Thoracic aorta (tissue), 2 donors: ENCODE measurements at places on chromosomes 4 and X.

DNA sequence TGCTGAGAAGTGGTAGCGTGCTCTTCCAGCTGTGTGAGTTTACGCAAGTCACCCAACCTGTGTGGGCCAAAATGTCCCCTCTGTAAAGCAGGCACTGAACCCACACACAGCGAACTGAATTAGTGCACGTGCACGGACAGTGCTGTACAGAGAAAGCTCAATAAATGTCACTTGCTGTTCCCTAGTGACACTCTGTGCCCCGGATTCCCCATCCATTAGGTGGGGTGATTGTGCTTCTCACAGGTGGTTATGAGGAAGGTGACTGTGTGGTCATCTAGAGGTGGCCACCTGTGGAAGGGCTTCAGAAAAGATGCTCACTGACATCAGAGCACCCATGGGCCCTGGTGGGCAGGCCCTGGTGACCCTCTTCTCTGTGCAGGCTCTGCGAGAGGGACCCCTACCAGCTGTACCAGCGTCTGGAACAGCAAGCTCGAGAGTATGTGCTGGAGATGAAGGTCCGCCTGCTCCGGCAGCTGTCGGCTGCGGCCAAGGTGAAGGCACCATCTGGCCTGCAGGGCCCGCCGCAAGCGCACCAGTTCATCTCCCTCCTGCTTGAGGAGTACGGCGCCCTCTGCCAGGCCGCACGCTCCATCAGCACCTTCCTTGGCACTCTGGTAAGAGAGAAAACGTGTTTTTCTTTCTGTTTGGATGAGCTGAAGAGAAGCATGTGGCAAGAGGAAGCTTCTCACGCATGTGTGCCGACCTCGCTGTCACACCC is 94.3 kb downstream of the FAM193A start:
- DNase-seq: no peak

- no peak for DNase-seq
These were observed 249.1 kb downstream of the RPA4 start for GRCh38 chrX:97132664-97133415.

DNA sequence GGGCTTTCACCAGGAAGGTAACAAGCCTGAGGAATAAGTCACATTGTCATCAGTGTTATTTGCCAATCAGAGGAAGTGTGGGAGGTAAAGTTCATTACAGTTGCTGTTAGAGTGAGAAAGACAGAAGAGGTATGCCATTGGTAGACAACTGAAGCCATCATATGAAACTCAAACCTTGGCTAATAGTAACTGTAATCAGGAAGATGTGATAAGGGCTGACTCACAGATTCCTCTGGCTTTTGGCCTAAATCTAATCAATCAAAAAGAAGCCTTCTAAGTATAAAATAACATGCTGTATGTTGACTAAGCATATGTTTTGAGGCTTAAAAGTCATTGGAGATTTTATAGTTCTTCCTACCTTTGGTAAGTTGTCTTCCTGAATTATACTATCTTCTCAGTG is 242.8 kb downstream of the PCDH7 start:
- DNase-seq: no peak

- no peak for DNase-seq
These were observed 1.9 kb upstream of the HAUS3 start for GRCh38 chr4:2243681-2244380.

DNA sequence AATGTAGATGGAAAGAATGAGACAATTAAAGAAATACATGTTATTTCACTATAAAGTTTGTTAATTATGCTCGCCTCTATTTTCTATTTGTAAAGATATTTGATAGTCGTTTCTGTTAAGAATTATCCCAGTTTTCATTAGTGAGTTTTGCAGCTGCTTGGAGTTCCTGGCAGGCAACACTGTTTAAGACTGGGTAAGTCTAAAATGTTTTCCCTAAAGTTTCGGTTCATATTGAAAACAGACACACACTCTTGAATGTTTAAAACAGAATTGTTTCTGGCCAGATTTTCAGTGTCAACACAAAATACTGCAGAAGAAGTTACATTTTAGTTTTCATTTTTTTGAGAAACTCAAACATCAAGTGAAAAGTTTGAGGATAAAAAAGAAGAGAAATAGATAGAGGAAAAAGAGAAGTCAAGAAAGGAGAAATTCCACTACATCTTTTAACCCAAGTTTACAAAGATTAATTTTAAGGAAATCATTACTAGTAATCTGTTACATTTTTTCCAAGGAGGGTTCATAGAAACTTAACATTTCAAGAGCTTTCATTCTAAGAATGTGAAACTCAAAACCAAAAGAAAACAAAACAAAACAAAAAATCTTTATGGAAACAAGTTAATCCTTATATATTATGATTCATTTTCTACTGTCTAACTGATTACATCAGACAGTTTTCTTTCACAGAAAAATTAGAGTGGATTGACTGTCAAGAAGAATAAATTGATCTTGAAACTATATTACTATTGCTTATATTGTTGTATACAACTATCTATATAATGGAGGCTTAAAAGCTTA is 305.5 kb downstream of the FAT4 start:
- DNase-seq: no peak

- DNase-seq: no peak
These were observed 3.4 kb upstream of the FAM9B start for GRCh38 chrX:9037296-9037695.

- no peak for DNase-seq
These were observed 38.3 kb downstream of the DCTD start for GRCh38 chr4:182878633-182879495.

GRCh38 chrX:10747975-10748374 is 127.6 kb upstream of the MID1 start:
- no peak for DNase-seq

DNA sequence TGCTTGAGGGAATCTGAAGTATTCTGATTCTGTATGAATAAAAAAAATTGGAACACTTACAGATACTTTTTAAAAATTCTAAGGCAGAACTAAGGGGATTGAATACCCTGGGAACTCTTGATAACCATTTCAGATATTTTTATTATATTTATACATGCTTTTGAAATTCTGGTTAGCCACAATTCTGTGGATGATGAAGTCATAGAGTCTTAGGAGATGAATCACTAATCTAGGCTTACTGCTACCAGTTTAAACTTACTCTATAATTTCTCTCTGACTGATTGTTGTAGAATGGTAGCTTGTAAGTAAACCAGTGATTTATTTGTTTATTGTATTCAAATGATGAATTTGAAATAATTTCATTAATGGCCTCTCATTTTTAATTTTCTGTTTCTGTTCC is 11.4 kb upstream of the SLAIN2 start:
- no peak for DNase-seq

- no peak for DNase-seq
These were observed 61.8 kb downstream of the POLR2B start for GRCh38 chr4:57040510-57040909.

DNA sequence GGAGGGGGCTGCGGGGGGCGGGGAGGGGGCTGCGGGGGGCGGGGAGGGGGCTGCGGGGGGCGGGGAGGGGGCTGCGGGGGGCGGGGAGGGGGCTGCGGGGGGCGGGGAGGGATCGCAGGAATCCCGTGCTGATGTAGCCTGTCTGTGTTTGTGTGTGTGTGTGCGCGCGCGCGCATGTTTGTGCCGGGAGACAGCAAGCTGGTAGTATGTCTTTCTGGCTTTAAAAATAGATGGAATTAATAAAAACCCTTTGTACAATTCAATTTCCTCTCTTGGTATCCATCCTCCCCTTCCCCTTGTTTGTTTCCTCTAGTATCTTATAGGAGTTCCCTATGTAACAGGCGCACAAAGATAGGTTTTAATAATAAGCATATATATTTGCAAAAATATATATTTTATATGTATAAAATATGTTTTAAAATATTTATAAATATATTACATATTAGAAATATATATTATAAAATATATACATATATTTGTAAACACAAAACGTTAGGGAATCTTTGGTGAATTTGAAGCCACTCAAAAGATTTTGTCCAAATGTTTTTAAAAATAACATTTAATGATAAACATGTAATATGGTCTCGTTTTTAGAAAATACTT is 782 bp downstream of the ARHGAP24 start:
- DNase-seq: no peak

- DNase-seq: no peak
These were observed 2.9 kb upstream of the ZMYM3 start for GRCh38 chrX:71256856-71257255.

DNA sequence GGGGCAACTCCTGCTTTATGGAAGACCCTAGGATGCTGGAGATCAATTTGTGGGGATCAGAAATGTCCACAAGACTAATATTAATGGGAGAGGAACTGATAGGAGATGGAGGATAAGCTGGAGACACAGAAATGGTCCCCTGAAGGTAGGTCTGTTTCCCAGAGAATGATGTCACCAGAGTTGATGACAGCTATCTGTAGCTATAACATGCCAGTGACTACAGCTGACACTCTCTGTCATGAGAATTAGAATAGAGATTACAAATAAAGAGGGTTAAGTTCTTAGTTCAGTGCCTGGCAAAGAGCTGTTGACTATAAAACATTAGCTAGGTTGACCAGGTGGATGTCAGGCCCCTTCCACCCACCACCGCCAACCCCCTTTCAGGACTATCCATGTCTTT is 9.3 kb downstream of the BST1 start:
- no peak for DNase-seq

- no peak for DNase-seq
These were observed 74.1 kb downstream of the WDR19 start for GRCh38 chr4:39256436-39256835.

GRCh38 chr4:39528061-39528465 is 824 bp upstream of the UGDH start:
- peak; percentile 71 for DNase-seq

GRCh38 chr4:154189346-154189745 is 302.3 kb downstream of the DCHS2 start:
- DNase-seq: no peak

DNA sequence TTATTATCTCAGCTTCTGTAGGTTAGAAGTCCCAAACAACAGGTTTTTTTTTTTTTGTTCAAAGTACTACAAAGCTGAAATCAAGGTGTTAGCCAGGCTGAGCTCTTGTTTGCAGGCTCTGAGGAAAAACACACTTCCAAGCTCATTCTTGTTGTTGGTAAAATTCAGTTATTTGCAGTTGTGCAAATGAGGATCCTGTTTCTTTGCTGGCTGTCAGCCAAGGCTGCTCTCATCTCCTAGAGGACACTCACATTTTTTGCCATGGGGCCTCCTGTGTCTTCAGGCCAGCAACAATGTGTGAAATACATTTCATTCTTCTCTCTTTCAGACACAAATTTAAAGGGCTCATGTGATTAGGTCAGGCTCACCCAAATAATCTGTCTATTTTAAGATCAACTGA is 60.3 kb upstream of the HSD17B10 start:
- DNase-seq: no peak

- no peak for DNase-seq
These were observed 39.2 kb upstream of the CRMP1 start for GRCh38 chr4:5932035-5932568.

DNA sequence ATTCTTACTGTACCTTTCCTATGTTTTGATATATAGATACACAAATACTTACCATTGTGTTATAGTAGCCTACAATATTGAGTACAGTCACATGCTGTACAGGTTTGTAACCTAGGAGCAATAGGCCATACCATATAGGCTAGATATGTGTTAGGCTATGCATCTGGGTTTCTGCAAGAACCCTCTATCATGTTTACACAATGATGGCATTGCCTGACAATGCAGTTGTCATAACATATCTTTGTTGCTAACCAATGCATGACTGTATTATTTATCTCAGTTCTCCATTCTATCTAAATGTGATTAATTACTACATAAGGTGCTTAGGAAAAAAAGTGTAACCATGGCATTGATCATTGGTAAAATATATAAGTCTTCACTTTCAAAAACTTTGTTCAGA is 10.0 kb upstream of the SPCS3 start:
- no peak for DNase-seq

GRCh38 chr4:145539671-145540070 is 58.0 kb downstream of the SMAD1 start:
- no peak for DNase-seq

- DNase-seq: no peak
These were observed 32.6 kb downstream of the DOCK11 start for GRCh38 chrX:118528071-118528737.

GRCh38 chr4:14299166-14299565 is 671.6 kb upstream of the BOD1L1 start:
- no peak for DNase-seq

DNA sequence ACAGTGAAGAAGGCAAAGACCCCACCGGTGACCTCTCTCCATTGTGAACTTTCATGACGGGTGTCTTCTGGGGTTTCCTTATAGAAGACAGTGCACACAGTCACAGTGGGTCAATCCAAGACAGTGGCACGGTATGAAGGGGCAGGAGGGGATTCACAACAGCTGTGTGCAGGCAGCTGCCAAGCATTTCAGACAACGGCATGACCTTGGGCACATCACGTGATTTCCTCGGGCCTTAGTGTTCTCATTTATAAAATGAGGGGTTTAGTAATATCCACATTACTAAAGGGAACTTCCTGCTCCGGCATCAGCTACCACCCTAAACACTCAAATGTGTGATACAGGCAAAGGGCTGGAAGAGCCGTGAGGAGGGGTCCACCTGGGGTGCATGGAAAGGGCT is 42.9 kb downstream of the RBM47 start:
- no peak for DNase-seq
